ENCODE measurements at places on chromosomes 5 and 9. TPM values are rescaled to one million over a fixed set of nuclear protein-coding genes. Genes with fewer than 3 reads are reported as not detected.

- H3K4me3 ChIP-seq = no peak overlapping the region
- no peak overlapping the region for H3K27ac ChIP-seq
- H3K27me3 ChIP-seq = no peaks in the 10 kb centered on the region
- H3K36me3 ChIP-seq = peaks cover 90% of the 10 kb centered on the region
- no peak for ATAC-seq
Measured at GRCh38 chr9:124886866-124887492, 25.0 kb downstream of the ARPC5L start.

GRCh38 chr5:72611118-72611730 lies 104.0 kb upstream of the ZNF366 start:
- H3K4me1 ChIP-seq = peaks cover 5% of the 10 kb centered on the region
- no peaks in the 10 kb centered on the region for H3K36me3 ChIP-seq
- H3K27me3 ChIP-seq = peaks cover 3% of the 10 kb centered on the region

DNA sequence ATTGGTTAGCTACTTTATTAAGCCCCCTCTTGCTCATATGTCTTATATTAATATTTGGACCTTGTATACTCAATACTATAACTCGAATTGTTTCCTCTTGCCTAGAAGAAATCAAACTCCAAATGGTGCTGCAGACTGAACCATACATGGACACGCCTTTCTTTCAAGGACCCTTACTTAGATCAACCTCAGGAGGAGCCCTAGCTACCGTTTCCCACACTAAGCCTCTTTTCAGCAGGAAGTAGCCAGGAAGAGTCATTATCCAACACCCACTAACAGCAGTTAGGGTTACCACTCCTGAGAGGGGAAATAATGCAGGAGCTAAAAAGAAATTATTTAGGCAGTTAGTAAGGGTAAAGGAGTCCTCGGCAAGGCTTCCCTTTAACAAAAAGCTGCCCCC lies 243.8 kb upstream of the PUM3 start:
- H3K27me3 ChIP-seq = peaks cover 3% of the 10 kb centered on the region
- no peak overlapping the region for H3K27ac ChIP-seq
- H3K4me3 ChIP-seq = no peak overlapping the region
- no peak for ATAC-seq
- no peaks in the 10 kb centered on the region for H3K36me3 ChIP-seq
- H3K4me1 ChIP-seq = no peaks in the 10 kb centered on the region

DNA sequence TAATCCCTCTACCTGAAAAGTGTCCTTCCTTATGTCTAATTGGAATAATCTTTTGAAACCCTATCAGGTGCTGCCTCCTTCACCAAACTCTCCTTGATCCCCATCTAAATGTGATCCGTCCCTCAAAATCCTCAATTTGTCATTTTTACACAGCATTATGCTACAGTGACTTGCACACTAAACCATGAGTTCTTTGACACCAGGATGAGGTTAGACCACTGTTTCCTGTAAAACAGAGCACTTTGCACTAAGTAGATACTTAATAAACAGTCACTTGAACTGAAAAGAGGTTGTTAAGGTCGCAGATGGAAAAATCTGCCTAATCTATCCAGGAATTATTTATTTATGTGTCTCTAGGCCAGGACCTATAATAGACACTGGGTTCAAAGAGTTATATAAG lies 44.2 kb upstream of the TLX3 start:
- H3K4me1 ChIP-seq = peaks cover 7% of the 10 kb centered on the region
- H3K27ac ChIP-seq = no peak overlapping the region
- H3K36me3 ChIP-seq = no peaks in the 10 kb centered on the region
- no peak overlapping the region for H3K4me3 ChIP-seq
- peak; percentile 58 for ATAC-seq

DNA sequence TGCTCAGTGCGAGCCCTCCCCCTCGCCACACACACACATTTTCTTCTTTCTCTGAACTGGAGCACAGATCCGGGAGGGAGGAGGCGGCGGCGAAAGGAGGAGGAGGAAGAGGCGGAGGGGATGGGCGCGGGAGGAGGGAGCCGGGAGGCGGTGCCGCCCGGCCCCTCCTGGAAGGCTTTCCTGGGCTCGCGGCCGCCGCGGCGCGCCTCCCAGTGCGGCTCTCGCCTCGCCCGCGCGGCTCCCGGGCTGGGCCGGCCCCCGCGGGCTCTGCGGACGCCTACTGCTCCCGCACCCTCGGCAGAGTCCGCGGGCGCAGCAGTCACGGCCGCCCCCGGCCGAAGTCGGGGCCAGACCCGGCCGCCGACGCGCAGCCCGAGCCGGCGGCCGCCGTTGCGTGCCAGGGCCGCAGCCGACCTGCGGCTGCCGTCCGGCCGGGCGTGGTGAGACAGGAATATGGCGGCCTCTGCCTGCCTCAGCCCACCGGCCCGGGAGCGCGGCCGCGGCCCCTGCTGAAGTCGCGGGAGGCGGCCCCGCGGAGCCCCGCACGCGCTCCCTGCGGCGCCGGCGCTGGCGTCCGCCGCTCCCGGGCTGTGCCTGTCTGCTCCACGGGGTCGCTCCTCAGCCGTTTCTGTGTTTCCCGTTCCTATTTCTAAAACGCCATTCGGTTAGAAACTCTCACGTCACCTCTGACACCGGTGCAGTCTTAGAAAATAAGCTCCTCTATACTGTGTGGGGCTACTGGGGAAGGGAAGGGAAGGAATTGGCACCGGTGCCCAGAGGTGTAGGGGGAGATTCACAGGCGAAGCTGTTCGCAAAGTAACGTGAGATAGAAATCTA lies 500 bp upstream of the GNAQ start:
- H3K4me3 ChIP-seq = peak overlapping the region; percentile 92
- H3K27ac ChIP-seq = peak overlapping the region; percentile 88
- ATAC-seq = peak; percentile 53
- peaks cover 5% of the 10 kb centered on the region for H3K36me3 ChIP-seq
- peaks cover 43% of the 10 kb centered on the region for H3K4me1 ChIP-seq
- no peaks in the 10 kb centered on the region for H3K27me3 ChIP-seq

- H3K4me3 ChIP-seq = no peak overlapping the region
- no peaks in the 10 kb centered on the region for H3K36me3 ChIP-seq
- H3K27ac ChIP-seq = no peak overlapping the region
- no peak for ATAC-seq
- H3K4me1 ChIP-seq = no peaks in the 10 kb centered on the region
Measured at GRCh38 chr5:150636391-150637244, 3.8 kb upstream of the SYNPO start.

DNA sequence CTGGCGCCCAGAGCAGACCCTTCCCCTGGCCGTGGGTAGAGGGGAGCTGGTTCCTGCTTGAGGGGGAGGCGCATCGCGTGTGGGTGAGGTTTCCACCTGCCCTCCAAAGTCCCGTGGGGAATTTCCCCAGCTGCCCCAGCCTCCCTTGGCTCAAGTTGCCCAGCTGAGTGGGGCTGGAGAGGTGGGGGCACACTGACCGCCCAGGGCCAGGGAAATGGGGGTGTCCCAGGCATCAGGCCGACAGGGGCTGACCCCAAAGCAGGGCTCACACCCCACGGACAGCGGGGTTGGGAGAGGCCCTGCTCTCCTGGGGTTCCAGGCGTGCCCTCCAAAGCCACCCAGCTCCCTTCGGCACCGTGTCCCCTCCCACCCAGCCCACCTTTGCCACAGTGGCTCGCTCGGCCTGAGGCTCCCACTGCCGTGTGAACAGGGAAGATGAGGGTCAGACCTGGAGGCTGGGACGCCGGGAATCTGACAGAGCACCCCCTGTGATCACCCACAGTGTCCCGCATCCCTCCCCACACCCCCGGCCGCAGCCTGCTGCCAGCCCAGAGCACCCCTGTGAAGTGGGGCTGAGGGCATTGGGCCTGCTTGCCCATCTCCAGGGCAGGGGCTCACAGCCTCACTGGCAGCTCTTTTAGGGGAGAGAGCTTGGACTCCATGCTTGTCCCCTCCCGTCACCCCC lies 933 bp upstream of the EGFL7 start:
- no peaks in the 10 kb centered on the region for H3K4me1 ChIP-seq
- no peak overlapping the region for H3K4me3 ChIP-seq
- ATAC-seq = no peak
- no peak overlapping the region for H3K27ac ChIP-seq
- no peaks in the 10 kb centered on the region for H3K36me3 ChIP-seq

- ATAC-seq = no peak
- H3K27me3 ChIP-seq = no peaks in the 10 kb centered on the region
- H3K4me3 ChIP-seq = peak overlapping the region; percentile 88
- peaks cover 22% of the 10 kb centered on the region for H3K4me1 ChIP-seq
- H3K27ac ChIP-seq = peak overlapping the region; percentile 95
- peaks cover 11% of the 10 kb centered on the region for H3K36me3 ChIP-seq
Measured at GRCh38 chr9:79573412-79573923, 1.7 kb downstream of the TLE4 start.

GRCh38 chr9:135939351-135940265 lies 21.6 kb downstream of the UBAC1 start:
- peaks cover 7% of the 10 kb centered on the region for H3K4me1 ChIP-seq
- H3K4me3 ChIP-seq = peak overlapping the region; percentile 66
- peaks cover 97% of the 10 kb centered on the region for H3K36me3 ChIP-seq
- ATAC-seq = peak; percentile 85
- no peaks in the 10 kb centered on the region for H3K27me3 ChIP-seq

DNA sequence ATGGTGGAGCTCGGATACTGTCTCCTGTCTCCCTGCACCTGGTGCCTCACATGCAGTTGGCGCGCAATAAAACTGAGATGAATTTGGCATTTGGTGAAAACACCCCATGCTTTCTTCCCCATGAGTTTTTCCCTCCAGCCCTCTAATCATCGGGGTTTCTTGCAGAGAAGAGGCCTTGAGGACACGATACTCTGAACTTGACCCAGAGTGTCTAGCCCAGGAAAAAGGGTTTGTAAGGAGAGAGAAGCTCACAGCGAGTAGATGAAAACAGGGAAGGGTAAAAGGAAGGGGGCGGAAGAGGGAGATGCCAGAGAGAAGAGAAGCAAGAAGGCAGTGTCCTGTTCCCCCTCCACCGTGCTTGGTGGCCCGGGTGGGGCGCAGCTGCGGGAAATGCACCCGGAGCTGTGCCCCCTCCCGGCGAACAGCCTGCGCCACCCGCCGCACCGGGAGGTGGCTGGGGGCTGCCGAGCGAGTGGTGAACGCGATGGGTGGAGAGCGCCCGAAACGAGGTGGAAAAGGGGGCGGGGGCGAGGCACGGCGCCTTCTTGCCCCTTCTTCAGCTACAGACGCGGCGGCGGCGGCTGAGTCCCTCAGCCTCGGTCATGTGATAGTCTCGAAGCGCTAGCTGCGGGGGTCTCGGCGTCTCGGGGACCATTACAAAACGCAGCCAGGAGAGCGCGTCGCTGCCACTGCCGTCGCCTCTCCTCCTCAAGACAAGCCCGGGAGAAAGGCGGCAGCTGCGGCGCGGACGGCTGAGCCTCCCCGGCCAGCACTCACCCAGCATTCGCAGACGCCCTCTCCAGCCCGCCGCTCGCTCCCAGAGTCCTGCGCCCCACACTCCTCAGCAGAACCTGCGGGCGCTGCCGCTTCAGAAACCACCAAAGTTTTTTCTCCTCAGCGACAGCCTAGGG lies 1.1 kb upstream of the FOXB2 start:
- H3K27me3 ChIP-seq = peaks cover 64% of the 10 kb centered on the region
- no peaks in the 10 kb centered on the region for H3K36me3 ChIP-seq
- H3K4me3 ChIP-seq = no peak overlapping the region

SEMA5A gene
- not detected for total RNA-seq

SLC4A9 gene
- total RNA-seq = 0.26 TPM

SPINK13 gene
- total RNA-seq = not detected

PPWD1 gene
- total RNA-seq = 57.5 TPM

Measured in activated T-helper 17 cell treated with anti-CD3 and anti-CD28 coated beads, Interleukin-2, amount 50 U/mL, for 72 hours (primary cell).